ENCODE measurements at places on chromosomes 16 and 17.

- no peak for DNase-seq
Measured at GRCh38 chr17:19911033-19911432, 43.3 kb upstream of the ULK2 start.

DNA sequence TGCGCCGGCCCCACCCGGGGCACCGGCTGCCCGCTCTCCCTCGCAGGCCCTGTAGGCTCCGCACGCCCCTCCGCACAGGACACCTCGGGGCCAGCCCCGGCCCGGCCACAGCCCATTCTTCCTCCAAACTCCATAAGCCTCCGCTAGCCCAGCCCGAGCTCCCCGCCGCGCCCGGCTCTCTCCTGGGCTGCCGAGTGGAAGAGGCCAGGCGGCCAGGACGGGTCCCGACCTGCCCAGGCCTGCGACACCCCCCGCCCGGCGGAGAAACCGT, 397 bp downstream of the NCOR1 start:
- DNase-seq: no peak

DNA sequence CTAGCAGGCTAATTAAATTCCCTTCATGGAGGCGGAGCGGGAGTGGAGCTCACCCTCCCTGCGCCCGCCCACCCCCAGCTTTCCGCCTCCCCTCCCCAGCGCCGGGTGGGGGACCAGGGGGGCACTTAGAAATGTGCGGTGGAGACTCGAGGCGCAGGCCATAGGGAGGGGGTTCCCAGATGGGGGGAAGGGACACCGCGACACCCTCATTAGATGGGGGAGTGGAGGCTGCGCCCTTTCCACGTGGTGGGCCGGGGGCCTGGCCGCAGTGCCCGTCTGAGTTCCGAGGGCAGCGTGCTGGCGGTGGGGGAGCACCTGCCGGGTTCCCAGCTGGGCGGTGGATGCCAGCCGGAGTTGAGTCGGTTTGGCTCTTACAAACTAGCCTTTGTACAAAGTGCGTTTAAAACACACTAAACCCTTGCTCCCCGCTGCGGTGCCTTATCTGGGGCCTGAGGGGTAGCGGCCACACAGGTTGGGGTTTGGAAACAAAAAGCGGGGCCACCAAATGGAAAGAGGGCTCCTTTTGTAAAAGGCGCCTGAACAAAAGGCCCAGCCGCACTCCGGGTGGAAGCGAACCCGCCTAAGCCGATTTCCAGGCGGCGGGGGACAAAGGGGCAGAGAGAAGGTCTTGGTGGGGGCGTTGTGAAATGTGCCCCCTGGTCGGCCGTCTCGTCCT, 1.4 kb downstream of the GSE1 start:
- no peak for DNase-seq

DNA sequence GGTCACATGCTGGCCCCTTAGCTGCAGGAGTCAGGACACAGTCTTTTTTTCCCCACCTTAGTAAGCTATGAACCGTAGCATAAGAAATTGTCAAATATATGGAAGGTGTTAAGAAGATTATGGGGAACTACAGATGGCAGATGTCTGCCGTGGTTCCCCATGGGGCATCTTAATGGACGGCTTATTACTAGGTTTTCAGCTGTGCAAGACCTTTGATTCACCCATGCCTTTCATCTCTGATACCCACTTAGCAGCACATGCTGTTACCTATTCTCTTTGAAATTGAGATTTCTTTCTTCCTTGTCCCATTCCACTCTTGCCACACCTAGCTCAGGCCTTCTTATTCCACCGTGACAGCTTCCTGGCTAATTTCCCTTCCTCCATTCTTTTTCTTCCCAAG, 70.7 kb downstream of the RPTOR start:
- no peak for DNase-seq

DNA sequence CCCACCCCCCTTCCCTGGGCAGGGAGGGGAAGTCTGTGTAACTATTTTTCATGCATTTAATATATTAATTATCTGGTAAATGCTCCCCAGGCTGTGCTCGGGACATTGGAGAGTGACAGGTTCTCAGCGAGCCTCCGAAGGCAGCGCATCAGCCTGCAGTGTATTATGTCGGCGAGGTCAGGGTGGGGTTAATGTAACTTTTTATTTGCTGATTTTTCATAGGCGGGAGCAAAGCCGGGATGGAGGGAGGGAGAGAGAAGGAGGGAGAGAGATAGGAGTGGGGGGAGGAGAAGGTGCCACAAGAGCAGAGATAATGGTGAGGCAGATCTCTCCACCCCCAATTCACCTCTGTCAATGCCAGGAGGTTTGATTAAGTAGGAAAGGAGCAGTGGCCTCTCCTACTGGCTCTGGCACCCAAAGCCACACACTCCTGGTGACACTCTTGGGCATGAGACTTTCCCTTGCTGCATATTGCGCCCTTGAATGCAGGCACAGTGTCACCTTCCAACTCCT, 104.0 kb downstream of the MRM1 start:
- DNase-seq: no peak

- DNase-seq: no peak
Measured at GRCh38 chr16:67364600-67365235, 28.6 kb downstream of the TPPP3 start.

- DNase-seq: no peak
Measured at GRCh38 chr17:43772877-43773648, 5.7 kb downstream of the DUSP3 start.

DNA sequence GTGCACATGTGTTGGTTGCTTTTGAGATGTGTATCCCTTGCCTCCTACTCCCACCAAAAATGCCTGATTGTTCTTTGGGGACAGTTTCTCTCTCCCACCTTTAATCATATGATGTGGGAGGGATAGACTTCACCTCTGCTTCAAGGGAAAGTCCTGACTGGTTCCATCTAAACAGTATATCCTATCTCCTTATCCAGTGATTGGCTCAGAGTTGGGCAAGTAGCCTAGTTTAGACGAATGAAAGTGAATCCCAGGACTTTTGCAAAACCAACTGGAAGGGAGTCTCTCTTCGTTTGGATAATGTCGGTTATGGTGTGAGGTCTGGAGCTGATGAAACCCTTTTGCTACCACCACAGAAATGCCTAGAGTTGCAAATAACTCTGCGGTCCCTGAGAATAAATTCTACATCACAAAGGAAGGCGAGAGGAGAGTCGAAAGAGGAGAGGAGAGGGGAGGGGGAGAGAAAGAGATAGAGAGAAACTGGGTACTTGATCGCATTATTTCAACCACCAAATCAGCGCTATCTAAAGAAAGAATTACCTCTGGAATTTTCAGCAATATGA, 77.1 kb upstream of the SALL1 start:
- DNase-seq: no peak

DNA sequence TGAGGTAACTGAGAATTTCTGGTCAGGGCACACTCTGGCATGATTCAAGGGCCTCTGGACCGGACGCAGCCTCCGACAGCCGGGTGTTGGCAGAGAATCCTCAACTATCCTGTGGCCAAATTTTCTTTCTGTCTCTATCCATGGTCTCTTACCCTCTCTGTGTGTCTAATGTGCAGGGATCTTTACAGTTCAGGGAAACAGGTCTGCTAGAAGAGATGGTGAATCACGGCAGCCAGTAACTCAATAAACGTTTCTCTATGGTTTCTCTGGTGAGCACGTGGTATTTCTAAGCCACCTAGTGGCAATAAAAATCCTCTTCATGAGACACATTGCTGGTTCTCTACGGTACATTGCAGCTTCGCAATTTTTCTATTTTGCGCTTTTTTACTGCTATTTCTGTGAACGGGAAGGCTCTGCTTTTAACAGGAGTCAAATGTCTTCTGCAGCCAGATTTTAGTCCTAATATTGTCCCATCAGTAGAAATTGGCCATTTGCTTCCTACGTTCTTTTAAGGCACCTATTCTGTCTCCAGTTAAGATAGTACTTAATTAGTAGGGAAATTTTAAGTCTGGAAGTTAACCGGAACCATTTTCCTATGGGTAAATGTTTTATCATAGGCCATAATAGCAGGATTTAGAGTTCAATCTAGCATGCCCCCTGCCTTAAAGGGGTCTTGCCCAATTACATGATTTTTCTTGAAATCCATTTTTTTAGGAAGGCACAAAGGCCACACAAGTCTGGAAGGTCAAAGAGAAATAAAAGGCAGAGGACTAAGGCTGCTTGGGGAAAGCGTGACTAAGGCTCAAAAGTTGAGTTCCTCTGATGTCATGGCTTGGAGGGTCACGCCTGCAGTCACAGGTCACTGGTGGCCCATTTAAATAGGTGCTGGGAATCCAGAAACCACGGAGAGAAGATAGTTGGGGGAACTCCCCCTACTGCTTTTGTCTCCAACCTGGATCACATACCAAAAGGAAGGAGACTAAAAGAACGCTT, 31.5 kb downstream of the QPRT start:
- no peak for DNase-seq

- no peak for DNase-seq
Measured at GRCh38 chr17:73630531-73630930, 13.7 kb downstream of the SDK2 start.

DNA sequence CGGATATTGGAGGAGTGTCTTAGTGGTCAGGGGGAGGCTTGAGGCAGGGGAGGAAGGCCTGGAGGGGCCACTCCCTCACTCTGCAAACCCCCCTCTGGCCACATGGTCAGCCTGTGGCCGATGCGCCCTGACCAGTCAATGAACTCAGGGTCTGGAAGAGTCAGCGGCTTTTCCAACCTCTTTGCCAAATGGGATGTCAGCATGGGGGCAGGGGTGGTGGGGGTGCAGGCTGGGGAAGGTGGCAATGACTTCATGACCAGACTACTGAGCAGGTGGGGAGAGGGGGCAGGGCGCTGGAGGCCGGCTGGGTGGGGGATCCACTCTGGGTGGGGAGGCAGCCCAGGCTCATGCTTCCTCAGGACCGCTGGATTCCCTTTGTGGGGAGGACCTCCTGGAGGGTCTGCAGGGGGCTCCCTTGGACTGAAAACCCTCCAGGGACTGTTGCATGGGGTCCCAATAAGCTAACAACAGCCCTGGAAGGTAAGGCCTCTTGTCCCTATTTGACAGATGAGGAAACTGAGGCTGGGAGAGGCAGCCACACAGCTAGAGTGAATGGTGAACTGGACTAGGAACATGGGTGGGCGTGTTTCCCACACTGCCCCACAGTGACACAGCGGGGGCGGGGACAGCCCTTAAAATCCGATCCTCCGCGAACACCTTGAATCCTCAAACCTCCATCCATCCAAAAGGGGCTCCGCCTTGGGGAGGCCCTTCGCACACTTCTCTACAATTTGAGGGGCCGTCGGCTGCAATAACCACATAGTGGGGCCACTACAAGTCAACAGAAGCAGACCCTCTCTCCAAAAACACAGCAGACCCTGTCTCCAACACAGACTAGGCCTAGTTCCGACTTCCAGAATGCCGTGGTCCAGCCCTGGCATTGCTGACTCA, 81.0 kb upstream of the TOB1 start:
- DNase-seq: no peak

DNA sequence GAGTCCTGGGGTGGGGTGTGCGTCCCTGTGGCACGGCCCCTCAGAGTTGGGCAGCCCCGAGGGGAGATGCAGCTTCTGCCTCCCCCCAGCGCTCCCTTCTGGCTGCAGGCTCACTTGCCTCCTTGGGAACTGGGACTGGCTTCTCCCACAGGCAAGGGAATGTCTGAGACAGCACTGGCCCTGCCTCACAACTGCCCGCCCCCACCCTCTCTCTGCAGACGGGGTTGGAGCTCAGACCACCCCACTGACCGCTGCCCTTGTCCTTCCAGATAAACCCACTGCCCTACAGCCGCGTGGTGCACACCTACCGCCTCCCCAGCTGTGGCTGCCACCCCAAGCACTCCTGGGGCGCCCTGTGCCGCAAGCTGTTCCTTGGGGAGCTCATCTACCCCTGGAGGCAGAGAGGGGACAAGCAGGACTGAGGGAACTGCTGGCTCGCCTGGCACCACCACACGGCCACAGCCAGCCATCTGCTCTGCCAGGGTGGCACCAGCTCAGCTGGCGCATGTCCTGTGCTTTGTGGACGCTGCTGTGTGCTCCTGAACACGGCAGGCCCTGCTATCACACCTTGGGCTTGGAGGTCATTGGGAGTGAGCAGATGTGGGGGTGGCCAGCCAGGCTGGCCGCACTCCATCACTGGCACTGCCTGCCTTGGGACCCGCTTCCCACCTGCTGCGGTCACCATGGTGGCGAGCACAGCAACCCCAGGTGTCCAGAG, 7.1 kb upstream of the RAB40C start:
- DNase-seq: no peak

DNA sequence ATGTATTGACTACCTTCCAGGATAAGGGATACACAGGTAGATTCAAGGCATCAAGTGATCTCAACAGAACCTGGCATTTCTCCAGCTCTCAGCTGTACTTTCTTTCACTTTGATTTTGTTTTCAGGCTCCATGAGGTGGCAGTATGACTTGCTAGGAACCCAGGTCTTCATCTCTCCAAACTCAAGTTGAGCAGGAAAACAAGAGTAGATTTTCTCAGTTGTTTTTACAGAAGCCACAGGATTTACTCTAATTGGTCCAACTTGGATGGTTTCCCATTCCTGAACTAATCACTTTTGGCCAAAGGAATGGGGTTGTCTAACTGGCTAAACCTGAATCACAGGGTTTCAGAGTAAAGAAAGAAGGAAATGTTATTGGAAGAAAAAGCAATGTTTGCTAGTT, 146.6 kb downstream of the TRIM37 start:
- DNase-seq: no peak

GRCh38 chr16:86118467-86119307, 219.7 kb downstream of the IRF8 start:
- no peak for DNase-seq

GRCh38 chr17:28738680-28739384, 5.0 kb upstream of the TRAF4 start:
- DNase-seq: no peak

- DNase-seq: no peak
Measured at GRCh38 chr17:43676471-43676870, 14.7 kb upstream of the MEOX1 start.

DNA sequence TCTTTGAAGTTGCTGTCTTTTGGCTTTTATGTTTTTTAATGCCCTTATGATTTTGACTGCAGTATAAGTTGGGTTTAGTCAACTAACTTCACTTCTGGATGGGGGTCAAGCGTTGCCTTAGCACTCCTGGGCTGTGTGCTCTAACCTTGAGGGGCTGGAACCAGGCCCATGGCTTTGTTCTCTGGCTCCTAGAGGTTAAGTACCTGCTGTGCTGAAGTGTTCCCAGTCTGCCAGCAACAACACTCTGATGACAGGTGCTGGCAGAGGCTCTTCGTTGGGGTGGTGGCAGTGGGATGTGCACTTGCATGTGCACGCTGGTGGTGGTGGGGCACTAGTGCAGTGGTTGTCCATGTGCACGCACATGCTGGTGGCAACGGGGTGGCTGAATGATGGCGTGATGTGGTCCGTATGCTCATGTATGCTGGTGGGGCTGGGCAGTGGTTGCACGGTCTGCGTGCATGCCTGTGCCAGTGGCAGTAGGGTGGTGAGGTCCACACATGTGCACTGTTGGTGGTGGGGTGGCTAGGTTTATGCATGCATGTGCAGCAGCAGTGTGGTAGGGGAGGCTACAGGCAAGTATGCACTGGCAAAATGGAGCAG, 447.8 kb upstream of the GOT2 start:
- no peak for DNase-seq

GRCh38 chr16:30894540-30895368, 877 bp upstream of the BCL7C start:
- DNase-seq: no peak
